Chondrocyte (in vitro differentiated cells): ENCODE measurements at places on chromosomes 6 and 20. TPM values are rescaled to one million over a fixed set of nuclear protein-coding genes. Genes with fewer than 3 reads are reported as not detected.

HLA-DRA gene
- total RNA-seq: not detected in 3 replicates

NKX2-2 gene
- not detected in 3 replicates for total RNA-seq

BPIFB2 gene
- total RNA-seq: not detected in 3 replicates

TBCC gene
- total RNA-seq: 17.5 to 19.3 TPM (median 18.4 TPM) in 3 replicates

TSPO2 gene
- not detected in 3 replicates for total RNA-seq

PM20D2 gene
- 6.2 to 9.8 TPM (median 6.3 TPM) in 3 replicates for total RNA-seq

PRDM13 gene
- not detected in 3 replicates for total RNA-seq

CD2AP gene
- 16.1 to 17.8 TPM (median 16.2 TPM) in 3 replicates for total RNA-seq

SLC22A1 gene
- 1.5 to 3.3 TPM (median 2.9 TPM) in 3 replicates for total RNA-seq

OPRM1 gene
- not detected in 3 replicates for total RNA-seq

SRXN1 gene
- total RNA-seq: 19.3 to 20.8 TPM (median 20.6 TPM) in 3 replicates

RIPOR2 gene
- total RNA-seq: 0.62 to 1.9 TPM (median 0.92 TPM) in 3 replicates

EYS gene
- not detected in 3 replicates for total RNA-seq

SYCP2L gene
- 2.6 to 3.6 TPM (median 3.1 TPM) in 3 replicates for total RNA-seq

MTRF1L gene
- 16.5 to 17.6 TPM (median 17.1 TPM) in 3 replicates for total RNA-seq

OSTM1 gene
- 76.8 to 90.4 TPM (median 89.0 TPM) in 3 replicates for total RNA-seq

ARG1 gene
- not detected in 3 replicates for total RNA-seq

TMEM170B gene
- 3.6 to 5.1 TPM (median 3.9 TPM) in 3 replicates for total RNA-seq

PRL gene
- not detected in 3 replicates for total RNA-seq

CTAGE9 gene
- total RNA-seq: not detected in 3 replicates

PAK5 gene
- total RNA-seq: not detected in 3 replicates

PSORS1C2 gene
- total RNA-seq: not detected in 3 replicates

ITPA gene
- total RNA-seq: 35.1 to 43.4 TPM (median 41.5 TPM) in 3 replicates

FNDC11 gene
- 0.25 to 0.38 TPM in 2 of 3 replicates, not detected in the other for total RNA-seq

CCDC28A gene
- total RNA-seq: 6.2 to 7.1 TPM (median 6.4 TPM) in 3 replicates

PGC gene
- not detected in 3 replicates for total RNA-seq

TMEM239 gene
- not detected in 3 replicates for total RNA-seq

DCDC2 gene
- 0.15 to 0.30 TPM in 2 of 3 replicates, not detected in the other for total RNA-seq

DOK5 gene
- 8.7 to 14.3 TPM (median 9.0 TPM) in 3 replicates for total RNA-seq

BCKDHB gene
- 12.9 to 28.1 TPM (median 15.1 TPM) in 3 replicates for total RNA-seq

CEP162 gene
- 4.5 to 10.1 TPM (median 5.1 TPM) in 3 replicates for total RNA-seq

SLC17A9 gene
- 0.24 to 1.2 TPM (median 0.79 TPM) in 3 replicates for total RNA-seq

RIMS4 gene
- total RNA-seq: 1.4 to 2.1 TPM (median 1.7 TPM) in 3 replicates

SCRT2 gene
- not detected in 3 replicates for total RNA-seq

LIN28B gene
- 0.08 to 0.10 TPM in 2 of 3 replicates, not detected in the other for total RNA-seq

PLN gene
- total RNA-seq: 0.18 TPM in 1 of 3 replicates, not detected in the others

THBS2 gene
- total RNA-seq: 1,244 to 1,906 TPM (median 1,285 TPM) in 3 replicates

REM1 gene
- total RNA-seq: not detected in 3 replicates

NRN1 gene
- 2.5 to 3.1 TPM in 2 of 3 replicates, not detected in the other for total RNA-seq

ZKSCAN4 gene
- total RNA-seq: 4.8 to 7.1 TPM (median 5.1 TPM) in 3 replicates

APMAP gene
- total RNA-seq: 77.7 to 82.2 TPM (median 79.9 TPM) in 3 replicates

BCAS1 gene
- not detected in 3 replicates for total RNA-seq

AGER gene
- total RNA-seq: 2.6 to 4.9 TPM (median 3.6 TPM) in 3 replicates

NFKBIE gene
- total RNA-seq: 3.0 to 7.0 TPM (median 6.2 TPM) in 3 replicates

ENPP5 gene
- 0.12 to 0.28 TPM in 2 of 3 replicates, not detected in the other for total RNA-seq

RAET1E gene
- not detected in 3 replicates for total RNA-seq

SPTLC3 gene
- 5.0 to 11.9 TPM (median 5.8 TPM) in 3 replicates for total RNA-seq

NINL gene
- total RNA-seq: 10.6 to 12.3 TPM (median 10.7 TPM) in 3 replicates

BEND6 gene
- 8.9 to 15.8 TPM (median 10.9 TPM) in 3 replicates for total RNA-seq

POM121L2 gene
- not detected in 3 replicates for total RNA-seq
